Naive thymus-derived CD8-positive, alpha-beta T cell (primary cell): ENCODE measurements at places on chromosomes 5 and 9.

DNA sequence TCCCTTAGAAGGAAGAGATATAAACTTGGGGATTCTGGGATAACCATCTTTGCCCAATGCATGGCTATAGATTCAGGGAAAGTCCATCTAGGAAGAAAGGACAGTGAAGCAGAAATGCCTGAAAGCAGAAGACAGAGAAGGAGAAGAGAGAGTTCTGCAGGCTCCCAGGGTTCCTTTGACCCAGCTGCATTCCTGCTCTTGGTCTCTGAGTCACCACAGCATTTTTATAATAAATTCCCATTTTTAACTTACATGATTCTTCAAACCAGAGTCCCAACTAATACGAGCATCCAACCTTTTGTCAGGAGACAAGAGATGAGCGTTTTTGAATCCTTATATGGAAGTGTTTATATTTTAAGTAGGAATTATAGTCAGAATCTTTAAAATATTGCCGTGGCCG, 12.0 kb upstream of the AOPEP start:
- no peak for DNase-seq

- DNase-seq: no peak
Observed at GRCh38 chr9:111632060-111632459, 926 bp downstream of the DNAJC25 start.

GRCh38 chr5:151592855-151593408, 1.8 kb upstream of the FAT2 start:
- no peak for DNase-seq

- DNase-seq: no peak
Observed at GRCh38 chr9:91421971-91422757, 1.5 kb downstream of the NFIL3 start.

- DNase-seq: no peak
Observed at GRCh38 chr5:168401880-168402279, 84.4 kb upstream of the RARS1 start.

DNA sequence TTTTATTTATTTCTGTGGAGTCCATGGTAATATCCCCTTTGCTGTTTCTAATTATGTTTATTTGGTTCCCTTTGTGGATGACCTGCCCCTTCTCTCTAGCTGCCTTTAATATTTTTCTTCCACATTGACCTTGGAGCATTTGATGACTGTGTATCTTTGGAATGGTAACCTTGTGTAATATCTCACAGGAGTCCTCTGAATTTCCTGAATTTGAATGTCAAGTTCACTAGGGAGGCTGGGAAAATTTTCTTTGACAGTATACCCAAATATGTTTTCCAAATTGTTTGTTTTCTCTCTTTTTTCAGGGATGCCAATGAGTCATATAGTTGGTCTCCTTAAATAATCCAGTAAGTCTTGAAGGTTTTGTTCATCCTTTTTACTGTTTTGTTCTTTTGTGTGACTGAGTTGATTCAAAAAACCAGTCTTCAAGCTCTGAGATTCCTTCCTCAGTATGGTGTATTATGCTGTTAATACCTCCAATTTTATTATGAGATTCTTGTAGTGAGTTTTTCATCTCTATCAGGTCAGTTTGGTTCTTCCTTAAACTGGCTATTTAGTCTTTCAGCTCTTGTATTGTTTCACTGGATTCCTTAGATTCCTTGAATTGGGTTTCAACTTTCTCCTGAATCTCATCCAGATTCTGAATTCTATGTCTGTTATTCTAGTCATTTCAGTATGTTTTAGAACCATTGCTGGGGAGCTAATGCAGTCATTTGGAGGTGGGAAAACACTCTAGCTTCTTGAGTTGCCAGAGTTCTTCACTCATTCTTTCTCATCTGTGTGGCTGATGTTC, 349.0 kb upstream of the TARS1 start:
- DNase-seq: no peak

GRCh38 chr5:138243794-138244193, 30.6 kb downstream of the GFRA3 start:
- no peak for DNase-seq

GRCh38 chr9:7567687-7568086, 231.9 kb downstream of the DMAC1 start:
- DNase-seq: no peak

DNA sequence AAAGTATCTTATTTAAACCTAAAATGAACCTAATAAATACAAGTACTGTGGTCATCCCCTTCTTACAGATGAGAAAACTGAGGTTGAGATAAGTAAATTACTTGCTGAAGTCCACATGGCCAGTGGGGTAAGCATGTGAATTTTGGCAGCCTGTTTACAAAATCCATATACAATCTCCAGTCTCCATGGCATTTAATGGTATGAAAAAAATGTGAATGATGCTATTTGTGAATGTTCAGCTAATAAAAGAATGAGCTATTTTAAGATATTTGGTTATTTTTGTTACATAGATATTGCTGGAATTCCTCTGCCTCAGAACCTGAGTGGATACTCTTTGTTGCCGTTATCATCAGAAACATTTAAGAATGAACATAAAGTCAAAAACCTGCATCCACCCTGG, 19.3 kb upstream of the GPR150 start:
- DNase-seq: no peak

- DNase-seq: no peak
Observed at GRCh38 chr5:73158313-73158712, 14.7 kb upstream of the TMEM174 start.

GRCh38 chr5:174690271-174690670, 34.1 kb upstream of the MSX2 start:
- DNase-seq: no peak

DNA sequence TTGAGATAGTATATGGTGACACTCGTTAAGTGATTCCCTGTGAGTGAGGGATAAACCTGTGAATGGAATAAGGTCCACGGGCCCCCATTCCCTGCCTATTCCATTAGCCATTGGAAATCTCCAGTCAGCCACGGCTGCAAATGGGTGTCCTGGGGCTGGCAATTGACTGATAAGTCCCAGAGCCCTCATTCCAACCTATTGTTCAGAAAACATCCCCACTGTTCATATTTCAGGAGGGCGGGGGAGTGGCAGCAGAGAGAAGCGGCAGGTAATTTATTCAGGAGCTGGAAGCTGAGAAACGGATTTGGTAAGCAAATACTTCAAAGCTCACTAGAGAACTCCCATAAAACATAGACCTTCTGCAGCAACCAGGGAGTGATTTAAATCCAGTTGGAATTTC, 42.0 kb downstream of the TMEM174 start:
- DNase-seq: no peak

DNA sequence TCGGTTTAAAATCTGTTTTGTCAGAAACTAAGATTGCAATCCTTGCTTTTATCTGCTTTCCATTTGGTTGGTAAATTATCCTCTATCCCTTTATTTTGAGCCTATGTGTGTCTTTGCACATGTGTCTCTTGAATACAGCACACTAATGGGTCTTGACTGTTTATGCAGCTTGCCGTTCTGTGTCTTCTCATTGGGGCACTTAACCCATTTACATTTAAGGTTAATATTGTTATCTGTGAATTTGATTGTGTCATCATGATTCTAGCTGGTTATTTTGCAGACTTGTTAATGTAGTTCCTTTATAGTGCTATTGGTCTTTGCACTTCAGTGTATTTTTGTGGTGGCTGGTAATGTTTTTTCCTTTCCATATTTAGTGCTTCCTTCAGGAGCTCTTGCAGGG, 36.3 kb upstream of the SMIM15 start:
- DNase-seq: no peak

DNA sequence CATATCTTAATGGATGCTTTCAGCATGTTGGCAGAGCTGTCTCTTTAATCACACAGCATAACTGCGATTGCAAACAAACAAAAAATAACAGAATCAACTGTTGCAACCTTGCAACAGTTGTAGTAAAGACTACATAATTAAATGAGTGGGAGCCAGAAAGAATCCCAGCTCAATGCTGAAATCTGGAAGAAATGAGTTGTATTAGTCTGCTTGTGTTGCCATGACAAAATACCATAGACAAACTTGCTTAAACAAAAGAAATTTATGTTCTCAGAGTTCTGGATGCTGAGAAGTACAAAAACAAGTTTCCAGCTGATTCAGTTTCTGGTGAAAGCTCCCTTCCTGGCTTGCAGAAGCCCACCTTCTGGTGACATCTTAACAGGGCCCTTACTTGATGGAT, 260.9 kb upstream of the TUSC1 start:
- no peak for DNase-seq

- DNase-seq: no peak
Observed at GRCh38 chr5:120605325-120606079, 141.4 kb downstream of the PRR16 start.

- no peak for DNase-seq
Observed at GRCh38 chr9:135741276-135742219, 39.6 kb downstream of the KCNT1 start.

- no peak for DNase-seq
Observed at GRCh38 chr5:35963381-35963843, 25.0 kb upstream of the CAPSL start.

DNA sequence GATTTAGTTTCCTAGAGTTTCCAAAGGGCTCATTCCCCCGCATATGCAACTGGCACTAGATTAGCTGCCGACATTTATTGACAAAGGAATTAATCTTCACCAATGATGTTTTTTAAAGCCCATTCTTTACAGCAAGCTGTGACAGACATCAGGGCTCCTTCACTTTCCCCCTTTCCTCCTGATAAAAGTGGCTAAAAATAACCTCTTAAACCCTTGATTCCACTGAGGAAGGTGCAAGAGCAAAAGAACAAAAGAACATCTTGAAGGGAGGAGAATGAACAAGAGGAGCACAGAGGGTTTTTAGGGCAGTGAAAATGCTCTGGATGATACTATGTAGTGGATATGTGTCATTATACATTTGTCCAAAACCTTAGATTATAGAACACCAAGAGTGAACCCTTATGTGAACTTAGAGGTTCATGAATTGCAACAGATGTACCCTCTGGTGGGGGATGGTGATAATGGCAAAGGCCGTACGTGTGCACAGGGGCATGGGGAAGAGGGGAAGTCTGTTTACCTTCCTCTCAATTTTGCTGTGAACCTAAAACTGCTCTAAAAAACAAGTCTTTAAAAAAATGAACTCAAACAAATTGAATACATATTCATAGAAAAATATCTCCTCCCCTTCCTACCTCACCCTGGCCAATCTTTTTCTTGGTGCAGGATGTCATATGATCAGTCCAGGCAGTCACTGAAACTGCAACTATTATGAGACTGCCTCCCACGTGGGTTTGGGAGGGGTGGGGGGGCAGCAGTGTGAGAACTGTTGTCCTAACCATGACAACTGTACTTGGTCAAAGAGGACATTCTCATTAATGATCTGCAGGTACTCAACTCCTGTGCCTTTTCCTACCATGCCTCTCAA, 83.0 kb downstream of the MARCHF3 start:
- DNase-seq: no peak

GRCh38 chr9:81320909-81321482, 368.4 kb downstream of the TLE1 start:
- DNase-seq: no peak

- no peak for DNase-seq
Observed at GRCh38 chr5:158560170-158560569, 539.5 kb downstream of the EBF1 start.

DNA sequence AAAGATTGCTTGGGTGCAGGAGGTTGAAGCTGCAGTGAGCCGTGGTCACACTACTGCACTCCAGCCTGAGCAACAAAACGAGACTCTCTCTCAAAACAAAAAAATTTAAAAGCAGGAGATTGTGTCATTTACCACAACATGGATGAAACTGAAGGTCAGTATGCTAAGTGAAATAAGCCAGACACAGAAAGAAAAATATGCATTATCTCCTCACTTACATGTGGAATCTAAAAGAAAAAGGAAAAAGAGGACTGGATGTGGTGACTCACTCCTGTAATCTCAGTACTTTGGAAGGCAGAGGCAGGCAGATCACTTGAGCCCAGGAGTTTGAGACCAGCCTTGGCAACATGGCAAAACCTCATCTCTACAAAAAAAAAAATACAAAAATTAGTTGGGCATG, 146.8 kb upstream of the DAPK1 start:
- DNase-seq: no peak

DNA sequence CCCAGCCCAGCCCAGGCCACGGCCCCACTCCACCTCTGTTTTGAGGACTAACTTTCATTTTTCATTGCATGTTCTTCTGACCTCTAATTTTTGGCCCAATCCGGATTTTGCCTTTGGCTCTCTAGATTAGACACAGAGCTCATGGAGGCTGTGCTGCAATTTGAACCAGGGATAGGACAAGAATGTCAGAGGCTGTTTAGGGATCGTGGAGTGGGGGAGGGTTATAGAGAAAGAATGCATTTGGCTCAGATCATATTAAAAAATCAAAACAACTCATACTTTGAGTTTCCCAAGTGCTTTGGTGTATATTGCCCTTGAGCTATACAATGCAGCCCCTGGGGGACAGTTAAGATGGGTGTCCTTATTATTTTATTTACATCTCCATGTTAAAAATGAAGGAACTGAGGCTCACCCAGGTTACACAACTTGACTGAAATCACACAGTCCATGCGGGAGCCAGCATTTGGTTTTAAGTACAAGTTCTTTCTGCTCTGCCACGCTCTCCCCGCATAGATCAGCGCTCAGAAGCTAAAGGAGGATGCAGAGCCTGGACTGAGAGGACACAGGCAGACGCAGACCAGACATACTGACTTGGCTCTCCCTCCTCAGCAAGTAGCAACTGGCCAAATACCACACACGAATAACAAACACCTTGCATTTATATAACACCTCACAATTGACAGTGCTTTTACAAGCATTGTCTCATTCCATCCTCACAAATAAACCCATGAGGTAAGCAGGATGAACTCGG, 126.4 kb upstream of the RAI14 start:
- no peak for DNase-seq

DNA sequence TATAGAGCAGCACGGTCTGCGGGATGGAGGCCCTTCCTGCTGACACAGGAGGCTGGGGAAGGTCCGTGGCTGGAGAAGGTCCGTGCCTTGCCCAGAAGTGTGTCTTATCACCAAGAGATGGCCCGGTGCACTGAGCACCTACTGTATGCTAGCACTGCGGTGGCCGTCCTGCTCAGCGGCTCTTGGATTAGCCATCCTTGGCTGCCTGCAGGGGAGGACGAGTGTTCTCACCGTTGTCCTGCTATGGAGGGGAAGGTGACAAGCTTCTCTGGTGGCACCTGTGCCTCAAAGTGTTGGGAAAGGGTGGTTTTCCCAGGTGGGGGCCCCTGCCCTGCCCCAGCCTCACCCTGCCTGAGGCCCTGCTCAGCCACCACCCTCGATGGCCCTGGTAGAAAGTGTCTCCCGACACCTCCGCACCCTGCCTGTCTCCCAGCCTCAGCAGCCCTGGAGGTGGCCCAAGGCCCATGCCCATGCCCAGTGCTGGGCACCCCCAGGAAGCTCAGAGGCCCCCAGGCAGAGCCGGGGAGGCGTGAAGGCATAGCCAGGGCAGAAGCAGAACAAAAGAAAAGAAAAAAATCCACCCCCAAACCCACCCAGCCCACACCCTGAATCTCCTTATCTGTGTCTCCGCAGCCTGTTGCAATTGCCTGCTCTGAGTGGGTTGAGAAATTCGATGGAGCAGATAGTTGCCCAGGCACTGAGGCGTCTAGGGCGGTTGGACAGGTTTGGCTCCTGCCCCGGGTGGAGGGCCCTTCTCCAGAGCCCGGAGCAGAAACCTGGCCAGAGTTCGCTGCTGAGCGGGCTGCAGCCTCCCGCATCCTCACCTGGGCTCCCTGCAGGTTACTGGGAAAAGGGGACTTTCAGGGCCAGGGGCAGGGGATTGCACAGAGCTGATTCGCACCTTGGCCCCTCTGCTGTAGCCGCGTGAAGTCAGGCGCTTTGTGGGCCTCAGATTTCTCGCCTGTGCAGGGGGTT, 30.5 kb downstream of the RXRA start:
- no peak for DNase-seq
